ENCODE measurements at places on chromosomes 11 and 22.

DNA sequence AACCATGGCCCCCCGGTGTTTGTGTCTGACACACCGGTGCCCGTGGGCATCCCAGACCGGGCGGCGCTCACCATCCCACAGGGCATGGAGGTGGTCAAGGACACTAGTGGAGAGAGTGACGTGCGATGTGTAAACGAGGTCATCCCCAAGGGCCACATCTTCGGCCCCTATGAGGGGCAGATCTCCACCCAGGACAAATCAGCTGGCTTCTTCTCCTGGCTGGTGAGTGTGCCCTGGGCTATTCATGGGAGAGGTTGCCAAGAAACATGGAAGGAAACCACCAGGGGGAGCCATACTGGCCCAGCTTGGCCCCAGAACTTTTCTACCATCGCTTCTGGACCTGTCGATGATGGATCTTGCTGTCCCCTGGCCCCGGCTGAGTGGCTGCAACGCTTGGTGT lies 36.5 kb downstream of the PRDM11 start:
- no peak for DNase-seq

- no peak for DNase-seq
These were observed 193.7 kb upstream of the NARS2 start for GRCh38 chr11:78768345-78768744.

GRCh38 chr22:38461414-38462081 lies 6.3 kb upstream of the KDELR3 start:
- peak; percentile 88 for DNase-seq

DNA sequence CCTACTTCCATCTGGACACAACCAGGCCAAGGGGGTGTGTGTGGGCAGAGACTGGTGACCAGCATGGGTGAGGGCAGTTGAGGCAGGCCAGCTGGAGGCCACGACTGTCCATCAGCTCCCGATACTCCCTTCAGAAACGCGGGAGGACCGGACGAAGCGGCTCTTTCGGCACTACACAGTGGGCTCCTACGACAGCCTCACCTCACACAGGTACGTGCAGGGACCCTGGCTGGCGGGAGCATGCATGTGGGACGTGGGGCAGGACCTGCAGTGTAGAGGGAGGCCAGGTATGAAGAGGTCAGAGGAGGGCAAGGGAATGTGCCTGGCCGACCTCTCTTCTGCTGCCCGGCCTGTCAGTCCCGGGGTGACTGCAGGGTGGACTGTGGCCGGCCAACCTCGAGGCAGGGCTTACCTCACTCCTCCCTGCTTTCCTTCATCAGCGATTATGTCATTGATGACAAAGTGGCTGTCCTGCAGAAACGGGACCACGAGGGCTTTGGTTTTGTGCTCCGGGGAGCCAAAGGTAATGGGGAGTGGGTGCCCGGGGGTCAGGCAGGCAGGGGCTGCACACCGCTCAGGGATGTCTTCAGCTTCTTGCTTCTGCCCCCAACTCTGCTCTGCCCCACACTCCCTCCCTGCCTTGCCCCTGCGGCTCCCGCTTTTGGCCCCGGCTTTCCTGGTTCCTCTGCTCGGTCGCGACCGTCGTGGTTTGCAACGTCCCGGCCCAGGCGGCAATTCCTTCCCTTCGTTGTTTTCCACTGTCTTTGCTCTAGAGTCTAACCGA lies 31.3 kb downstream of the SHANK3 start:
- no peak for DNase-seq

DNA sequence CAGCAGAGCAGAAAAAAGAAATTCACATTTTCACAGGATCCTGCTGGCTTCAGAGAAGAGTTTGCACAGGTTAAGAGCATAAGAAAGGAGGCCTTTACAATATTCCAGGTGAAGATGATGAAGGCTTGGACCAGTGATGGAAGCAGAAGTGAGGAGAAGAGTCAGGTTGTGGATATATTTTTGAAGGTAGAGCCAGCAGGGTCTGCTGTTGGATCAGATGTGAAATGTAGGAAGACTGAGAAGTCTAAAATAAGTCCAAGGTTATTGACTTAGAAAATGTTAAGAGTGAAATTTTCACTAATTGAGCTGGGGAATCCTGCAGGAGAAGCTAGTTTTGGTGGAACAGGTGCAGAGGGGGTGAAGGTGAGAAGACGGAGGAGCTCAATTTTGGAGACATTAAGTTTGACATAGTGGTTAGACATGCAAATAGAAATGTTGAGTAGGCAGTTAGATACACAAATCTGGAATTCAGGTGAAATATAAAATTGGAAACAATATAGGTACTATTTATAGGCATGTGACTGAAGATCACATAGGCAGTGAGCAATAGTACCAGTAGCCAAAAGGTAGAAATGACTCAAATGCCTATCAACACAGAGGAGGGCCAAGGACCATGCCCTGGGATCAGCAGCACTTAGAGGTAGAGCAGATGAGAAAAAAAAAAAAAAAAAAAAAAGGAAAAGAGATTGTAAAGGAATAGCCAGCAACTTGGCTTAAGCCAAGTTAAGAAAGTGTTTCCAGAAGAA lies 252.0 kb downstream of the AASDHPPT start:
- no peak for DNase-seq

GRCh38 chr11:15367695-15368094 lies 253.0 kb downstream of the INSC start:
- no peak for DNase-seq

DNA sequence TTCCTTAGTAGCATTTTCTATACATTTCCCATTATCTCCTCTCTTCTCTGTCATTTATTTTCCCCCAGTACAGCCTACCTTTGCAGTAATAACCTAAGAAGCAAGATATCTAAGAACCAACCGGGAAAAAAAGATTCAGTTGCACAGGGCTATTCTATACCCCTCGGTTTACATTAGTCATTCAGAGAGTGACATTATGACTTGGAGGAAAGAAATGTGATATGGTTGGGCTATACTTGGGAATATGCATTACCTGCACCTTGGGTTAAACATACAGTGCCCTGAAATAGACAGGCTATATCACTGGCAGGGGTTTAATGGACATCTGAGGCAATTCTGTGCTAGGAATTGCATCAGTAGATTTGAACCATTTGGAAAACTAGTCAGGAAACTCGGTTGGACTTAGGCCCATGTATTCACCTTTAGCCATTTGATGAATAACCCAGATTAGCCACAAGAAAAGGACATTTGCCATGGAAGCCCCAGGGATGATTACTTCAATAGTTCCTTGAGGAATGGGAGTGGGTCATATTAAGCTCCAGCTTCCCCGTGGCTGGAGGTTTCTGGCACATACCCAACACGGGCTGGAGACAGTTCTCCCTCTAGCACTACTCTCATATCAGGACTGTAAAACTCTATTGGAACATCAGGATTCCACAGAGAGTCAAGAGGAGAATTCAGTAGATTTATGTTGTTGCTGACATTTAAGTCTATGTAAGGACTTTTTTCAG lies 973.2 kb downstream of the NTM start:
- no peak for DNase-seq

GRCh38 chr11:58658623-58659022 lies 36.2 kb downstream of the CNTF start:
- no peak for DNase-seq

DNA sequence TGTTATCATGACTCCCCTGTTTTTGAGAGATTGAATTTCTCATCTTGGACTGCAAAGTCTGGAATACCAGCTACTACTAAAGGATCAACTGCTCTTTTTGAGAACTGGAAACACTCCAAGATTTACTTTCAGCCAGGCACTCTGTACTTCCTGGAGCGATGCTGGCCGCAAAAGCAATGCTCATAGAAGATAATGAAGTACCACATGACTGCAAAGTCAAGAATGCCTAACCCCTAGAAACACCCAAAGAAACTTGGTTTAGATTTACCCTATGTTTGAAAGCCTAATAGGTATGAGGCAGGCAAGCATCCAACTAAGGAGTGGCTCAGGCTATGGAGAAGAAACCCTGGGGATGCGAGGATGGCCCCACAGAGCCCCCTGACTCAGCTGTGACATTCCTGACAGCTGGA lies 47.7 kb upstream of the ARHGAP20 start:
- no peak for DNase-seq

GRCh38 chr11:3202305-3202704 lies 16.3 kb downstream of the MRGPRG start:
- no peak for DNase-seq

DNA sequence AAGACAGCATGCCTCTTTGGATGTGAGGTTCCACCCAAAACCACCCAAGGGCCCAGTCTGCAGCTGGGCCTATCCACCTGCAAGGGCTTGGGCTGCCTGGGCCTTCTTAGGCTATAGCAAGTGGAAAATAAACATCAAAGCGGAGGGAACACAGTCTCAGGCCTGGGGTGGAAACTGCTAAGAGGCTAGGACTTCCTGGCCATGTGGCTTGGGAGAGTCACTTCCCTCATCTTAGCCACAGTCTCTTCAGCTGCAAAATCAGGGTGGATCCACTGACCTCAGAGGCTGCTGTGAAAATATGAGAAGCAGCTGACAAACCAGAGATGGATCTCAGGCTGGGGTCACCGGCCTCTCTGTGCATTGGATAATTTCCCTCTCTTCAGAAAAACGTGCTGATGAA lies 30.6 kb upstream of the TFIP11 start:
- DNase-seq = peak; percentile 31

DNA sequence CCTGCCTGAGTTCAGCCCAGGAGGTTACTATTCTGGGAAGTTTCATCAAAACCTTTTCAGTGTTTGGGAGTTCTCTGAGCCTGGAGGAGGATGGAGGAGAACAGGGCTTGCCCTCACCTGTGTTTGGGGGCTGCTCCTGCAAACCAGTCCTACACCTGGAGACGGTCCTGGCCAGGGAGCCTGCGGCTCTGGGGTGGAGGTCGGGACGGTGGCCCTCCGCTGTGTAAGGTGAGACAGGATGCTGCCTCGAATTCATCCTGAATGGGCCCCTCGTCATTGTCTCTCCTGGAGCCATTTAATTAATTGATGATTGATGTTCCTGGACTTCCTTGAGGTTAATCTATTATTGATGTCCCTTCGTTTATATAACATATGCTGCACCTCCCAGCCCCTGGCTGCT lies 6.3 kb downstream of the DAGLA start:
- DNase-seq = no peak

DNA sequence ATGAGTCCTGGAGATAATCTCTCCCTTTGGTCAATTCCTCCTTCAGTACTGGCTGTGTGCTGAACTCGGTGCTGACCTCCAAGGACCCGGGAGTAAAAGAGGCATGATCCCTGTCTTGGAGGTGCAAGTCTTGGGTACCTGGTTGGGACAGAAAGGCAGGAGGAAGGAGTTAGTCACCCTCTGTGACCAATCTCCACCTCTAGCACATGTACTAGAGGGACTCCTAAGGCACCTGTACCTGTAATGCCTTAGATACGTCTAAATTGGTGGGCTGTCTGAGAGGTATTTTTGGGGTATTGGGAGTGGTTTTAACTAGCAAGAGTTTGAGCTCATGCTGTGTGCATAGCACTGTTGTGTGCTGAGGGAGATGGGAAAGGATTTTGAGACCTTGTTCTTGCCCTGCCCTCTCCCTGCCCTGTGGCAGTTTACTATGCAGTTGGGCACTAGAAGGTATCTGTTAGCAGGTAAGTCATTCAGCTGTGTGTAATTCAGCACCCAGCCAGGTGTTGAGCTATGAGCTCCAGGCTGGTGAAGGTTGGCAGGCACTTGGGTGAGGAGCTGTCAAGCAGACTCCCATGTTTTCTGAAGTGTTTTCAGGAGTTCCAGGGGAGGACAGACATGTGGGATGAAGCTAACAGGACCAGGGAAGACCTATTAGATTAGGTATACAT lies 2.5 kb downstream of the PANX1 start:
- no peak for DNase-seq

DNA sequence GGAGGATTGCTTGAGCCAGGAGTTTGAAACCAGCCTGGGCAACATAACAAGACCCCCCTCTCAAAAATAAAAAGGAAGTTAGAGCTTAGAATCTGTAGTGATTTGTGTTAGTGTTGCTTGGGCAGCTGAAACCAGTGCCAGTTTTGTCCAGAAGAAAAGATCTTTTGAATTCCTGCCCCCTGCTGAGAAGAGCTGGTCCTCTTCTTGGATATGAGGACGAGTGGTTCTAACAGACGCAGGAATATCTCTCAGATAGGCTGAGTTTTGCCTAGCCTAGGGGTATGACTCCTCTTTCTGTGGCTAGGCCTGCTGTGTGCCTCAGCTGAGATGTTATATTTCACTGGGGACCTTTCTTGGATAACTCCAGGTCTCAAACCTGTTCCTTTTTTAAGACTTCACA lies 102.8 kb downstream of the STIM1 start:
- DNase-seq = no peak

GRCh38 chr11:86473991-86474833 lies 99.5 kb downstream of the CCDC81 start:
- DNase-seq = no peak

GRCh38 chr22:49349181-49349835 lies 478.4 kb downstream of the BRD1 start:
- DNase-seq = no peak

GRCh38 chr11:119337581-119338317 lies 2.9 kb downstream of the C1QTNF5 start:
- peak; percentile 86 for DNase-seq

DNA sequence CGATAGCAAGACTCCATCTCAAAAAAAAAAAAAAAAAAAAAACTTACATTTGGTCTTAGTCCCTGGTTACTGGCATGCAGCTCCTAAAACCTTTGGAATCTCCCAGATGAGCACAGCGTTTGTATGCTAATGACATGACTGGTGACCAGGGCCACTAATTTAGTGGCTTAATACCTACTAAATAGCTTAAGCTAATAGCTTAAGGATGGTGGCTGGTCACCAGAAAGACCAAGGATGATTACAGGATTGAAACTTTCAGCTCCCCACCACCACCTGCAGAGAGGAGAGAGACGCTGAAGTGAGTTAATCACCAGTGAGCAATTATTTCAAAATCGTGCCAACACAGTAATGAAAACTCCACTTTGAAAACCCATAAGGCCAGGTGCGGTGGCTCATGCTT lies 37.1 kb downstream of the DENND5A start:
- no peak for DNase-seq

DNA sequence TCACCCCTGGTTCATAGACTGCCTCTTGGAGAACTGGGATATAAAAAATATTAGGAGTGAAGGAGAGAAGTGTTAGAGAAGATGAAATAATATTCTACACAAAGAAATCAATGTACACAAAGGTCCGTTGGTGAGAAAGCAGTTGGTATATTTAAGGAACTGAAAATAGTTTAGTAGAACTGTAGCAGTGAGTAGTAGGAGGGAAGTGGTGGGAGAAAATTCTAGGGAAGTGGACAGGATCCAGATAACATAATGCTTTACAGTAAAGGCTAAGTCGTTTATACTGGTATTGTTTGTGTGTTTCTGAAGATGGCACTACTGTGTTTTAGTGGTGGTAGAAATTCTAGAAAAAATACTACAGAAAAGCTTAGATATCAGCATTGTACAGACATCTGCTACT lies 120.8 kb upstream of the CHORDC1 start:
- DNase-seq = no peak

DNA sequence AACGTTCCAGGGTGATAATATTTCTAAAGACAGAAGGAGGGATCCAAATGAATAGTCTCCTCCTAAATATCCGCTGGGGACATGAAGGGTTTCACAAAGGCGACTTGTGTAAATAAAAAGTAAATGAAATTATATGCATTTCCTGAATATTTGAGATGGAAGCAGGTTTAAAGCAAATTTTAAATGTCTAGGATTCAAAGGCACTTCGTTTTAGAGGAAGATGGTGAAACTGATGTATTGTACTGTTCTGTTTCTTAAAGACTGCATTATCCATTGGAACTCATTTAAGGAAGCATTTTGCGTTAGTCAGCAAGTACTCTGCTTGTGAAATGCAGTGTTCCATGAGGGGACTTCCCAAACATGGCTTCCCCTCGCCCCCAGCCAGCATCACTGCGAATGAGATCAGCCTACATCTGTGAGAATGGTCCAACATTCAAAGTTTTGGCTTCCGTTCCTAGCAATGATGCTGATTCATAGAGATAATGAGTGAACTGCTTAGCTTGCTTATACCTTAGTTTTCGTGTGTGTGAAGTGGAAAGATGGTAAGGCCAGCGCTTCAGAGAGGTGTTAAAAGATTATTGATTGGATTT lies 1.5 kb downstream of the RAB39A start:
- no peak for DNase-seq
